ENCODE measurements at places on chromosomes 7 and 10.

DNA sequence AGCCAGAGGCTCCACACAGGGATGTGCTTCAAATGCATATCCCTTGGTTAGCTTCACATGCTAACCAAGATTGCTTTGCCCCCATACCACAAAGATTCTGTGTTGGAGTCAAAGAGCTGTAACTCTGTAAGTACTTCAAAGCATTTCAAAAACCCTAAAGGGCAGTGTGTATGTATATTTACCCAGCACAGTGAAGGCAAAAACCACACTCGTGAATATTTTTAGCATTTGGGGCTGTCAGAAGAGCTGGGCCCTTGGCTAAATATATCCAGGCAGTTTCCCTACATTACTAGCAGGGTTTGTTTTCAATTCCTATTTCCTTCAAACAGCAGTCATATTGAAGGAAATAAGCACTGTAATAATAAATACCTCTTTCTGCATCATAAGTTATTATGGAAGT, 84.2 kb upstream of the STEAP1B start:
- no peak overlapping the region for H3K27ac ChIP-seq
- peaks cover 2% of the 10 kb centered on the region for H3K36me3 ChIP-seq
- H3K4me1 ChIP-seq, result peaks cover 44% of the 10 kb centered on the region

DNA sequence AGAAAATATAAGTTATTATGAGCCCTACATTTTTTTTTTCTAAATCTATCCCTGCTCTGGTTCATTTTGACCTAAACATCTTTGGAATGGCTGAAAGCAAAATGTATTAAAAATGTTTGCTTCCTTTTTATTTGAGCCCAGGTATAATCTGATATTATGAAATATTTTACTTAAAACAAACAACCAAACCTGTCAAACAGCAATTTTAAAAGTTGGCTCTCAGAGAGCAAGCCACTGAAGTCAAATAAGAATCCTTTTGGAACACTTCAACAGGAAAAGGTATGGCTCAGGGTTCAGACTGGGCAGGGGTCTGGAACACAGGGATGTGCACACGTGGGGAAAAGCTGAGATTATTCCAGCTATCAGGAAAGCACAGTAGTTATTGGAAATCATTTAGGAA, 782.9 kb downstream of the CCSER2 start:
- DNase-seq, result no peak
- no peak overlapping the region for H3K27ac ChIP-seq
- H3K36me3 ChIP-seq, result no peaks in the 10 kb centered on the region
- no peak overlapping the region for H3K4me3 ChIP-seq
- no peaks in the 10 kb centered on the region for H3K4me1 ChIP-seq

GRCh38 chr7:95611224-95611623, 14.9 kb upstream of the PDK4 start:
- H3K36me3 ChIP-seq, result no peaks in the 10 kb centered on the region
- H3K4me3 ChIP-seq, result no peak overlapping the region
- H3K4me1 ChIP-seq, result no peaks in the 10 kb centered on the region
- no peak for DNase-seq
- peaks cover 2% of the 10 kb centered on the region for H3K27me3 ChIP-seq

DNA sequence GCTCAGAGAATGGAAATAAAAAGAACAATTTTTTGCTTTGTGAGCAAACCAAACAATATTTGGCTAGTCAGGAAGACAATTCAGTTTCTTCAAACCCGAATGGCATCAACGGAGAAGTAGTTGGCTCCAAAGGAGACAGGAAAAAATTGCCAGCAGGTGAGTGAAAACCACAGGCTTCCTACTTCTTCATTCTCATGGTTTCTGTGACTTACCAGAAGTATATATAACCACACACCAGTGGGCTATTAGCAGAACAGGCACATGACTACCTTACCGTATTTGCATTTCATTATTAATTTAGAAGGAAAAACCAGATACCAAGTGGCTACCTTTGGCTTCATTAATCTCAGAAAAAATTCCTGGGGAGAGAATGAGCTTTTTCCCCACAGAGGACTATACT, 8.8 kb downstream of the TDRD1 start:
- peaks cover 30% of the 10 kb centered on the region for H3K27me3 ChIP-seq
- no peak overlapping the region for H3K27ac ChIP-seq

Data from activated CD8-positive, alpha-beta T cell treated with anti-CD3 and anti-CD28 coated beads, Interleukin-2, amount 10 ng/mL, durations not matched to agents 7 days and 5 days (primary cell).